ENCODE measurements at places on chromosomes 7 and 10.

- no peak for DNase-seq
Measured at GRCh38 chr7:80609751-80610150, 28.7 kb upstream of the CD36 start.

- DNase-seq = no peak
Measured at GRCh38 chr7:43953071-43953470, 26.8 kb downstream of the UBE2D4 start.

- DNase-seq = no peak
Measured at GRCh38 chr10:84097787-84098353, 41.4 kb upstream of the GHITM start.

- no peak for DNase-seq
Measured at GRCh38 chr10:10133281-10133680, 884.4 kb upstream of the CELF2 start.

- no peak for DNase-seq
Measured at GRCh38 chr7:129176916-129177710, 11.3 kb upstream of the SMO start.

- DNase-seq = no peak
Measured at GRCh38 chr10:88120075-88120474, 256.6 kb downstream of the PTEN start.

DNA sequence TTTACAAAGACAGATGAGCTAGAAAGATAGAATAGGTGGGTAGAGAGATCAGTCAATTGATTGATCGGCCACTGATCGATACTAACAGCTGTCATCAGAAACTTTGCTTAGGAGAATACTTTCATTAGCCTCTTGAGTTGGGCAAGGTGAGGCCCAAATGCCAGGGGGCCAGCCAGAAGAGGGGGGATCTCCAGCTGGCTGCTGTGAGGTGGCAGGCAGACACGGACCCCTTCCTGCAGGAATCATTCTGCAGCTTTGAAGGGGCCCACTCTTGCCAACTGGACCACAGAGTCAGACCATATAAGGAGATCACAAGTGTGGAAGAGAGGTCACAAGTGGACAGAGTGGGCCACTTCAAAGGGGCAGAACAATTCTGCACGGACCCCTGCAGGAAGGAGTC, 62.9 kb upstream of the DOCK1 start:
- DNase-seq = no peak

Data from stimulated activated CD8-positive, alpha-beta memory T cell treated with anti-CD3 and anti-CD28 coated beads, Interleukin-15, amount 100 ng/mL, for 48 hours (primary cell).